ENCODE measurements at places on chromosomes 7 and 10.

DNA sequence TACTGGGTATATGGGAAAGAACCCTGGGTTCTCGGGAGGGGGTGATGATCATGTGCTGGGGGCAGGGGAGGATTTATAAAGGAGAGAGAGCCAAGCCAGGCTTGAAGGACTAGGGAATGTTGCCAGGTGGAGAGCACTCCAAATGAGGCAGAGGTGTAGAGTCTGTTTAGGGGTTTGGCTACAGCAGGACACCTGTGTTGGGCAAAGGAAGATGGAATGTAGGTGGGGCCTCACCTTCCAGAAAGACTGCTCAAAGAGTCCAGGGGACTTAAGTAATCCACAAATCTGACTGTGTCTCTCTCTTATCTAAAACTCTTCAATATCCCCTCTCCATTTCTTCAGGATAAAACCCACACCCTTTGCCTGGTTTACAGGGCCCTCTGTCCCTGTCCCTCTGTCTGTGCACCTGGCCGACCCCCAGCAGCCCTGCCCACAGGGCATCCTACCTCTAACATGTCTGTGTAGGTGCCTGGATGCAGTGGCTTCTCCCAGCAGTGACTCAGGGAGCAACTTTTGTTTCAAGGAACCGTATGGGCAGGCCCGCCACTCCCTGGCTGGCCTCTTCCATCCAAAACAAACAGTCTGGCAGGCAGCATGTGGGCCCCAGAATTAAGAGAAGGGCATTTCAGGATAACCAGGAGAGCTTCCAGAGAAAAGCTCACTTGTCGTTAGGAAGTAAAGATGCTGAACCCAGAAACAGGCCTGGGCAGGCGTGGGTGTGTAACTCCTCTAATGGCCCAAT lies 10.6 kb upstream of the PLEKHA1 start:
- DNase-seq, result no peak

DNA sequence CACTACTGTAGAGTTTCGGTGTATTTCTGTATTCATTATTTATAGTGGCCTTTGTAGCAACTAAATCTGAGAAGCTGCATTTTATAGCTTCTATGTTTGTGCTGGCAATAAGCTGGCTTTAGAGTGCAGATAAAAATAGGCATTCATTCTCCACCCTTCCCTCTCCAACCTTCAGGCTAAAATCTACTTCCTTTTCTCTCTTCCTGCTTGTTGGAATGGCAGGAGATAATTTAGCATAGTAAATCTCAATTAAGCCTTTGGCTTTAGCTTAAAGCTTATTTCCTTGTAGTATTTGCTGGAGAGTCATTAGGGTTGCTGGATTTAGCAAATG lies 58.5 kb downstream of the CPVL start:
- DNase-seq, result no peak

DNA sequence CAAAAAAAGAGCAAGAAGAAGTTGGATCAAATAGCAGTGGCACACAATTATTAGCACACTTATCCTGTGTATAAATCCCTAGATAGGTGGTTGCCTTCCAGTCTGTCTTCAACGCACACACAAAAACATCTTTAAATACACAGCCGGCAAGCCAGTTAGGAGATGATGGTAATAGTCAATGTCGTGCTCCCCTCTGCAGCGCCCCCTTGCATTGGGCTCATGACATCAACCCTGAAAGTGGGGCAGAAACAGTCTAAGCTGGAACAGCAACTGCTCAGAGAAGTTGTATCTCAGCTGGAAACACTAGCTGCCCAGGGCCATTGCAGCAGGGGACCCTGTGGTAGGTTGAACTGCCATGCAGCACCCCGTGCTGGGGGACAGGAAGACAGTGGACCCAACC lies 179.5 kb upstream of the YAE1 start:
- DNase-seq, result no peak

- no peak for DNase-seq
Observed at GRCh38 chr10:14016931-14017333, 313.8 kb downstream of the FRMD4A start.

- DNase-seq, result no peak
Observed at GRCh38 chr10:50541921-50542320, 81.8 kb downstream of the SGMS1 start.

DNA sequence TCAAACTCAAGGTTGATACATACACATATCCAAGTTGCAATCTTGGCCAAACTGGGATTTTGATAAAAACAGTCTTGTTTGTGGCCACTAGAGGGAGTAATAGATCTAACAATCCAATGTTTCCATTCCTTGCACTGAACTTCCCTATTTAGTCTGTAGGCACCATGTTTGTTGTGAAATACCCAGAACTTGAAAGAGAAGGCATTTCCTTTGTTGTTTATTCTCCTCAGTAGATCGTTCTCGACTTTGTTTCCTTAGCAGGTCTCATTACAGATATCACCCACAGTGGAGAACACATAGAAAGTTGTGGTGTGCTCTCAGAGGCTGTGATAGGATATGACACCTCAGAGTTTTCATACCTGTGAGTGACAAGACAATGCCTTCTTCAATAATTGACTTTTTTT lies 70.3 kb upstream of the MXI1 start:
- DNase-seq, result peak; percentile 68

- no peak for DNase-seq
Observed at GRCh38 chr10:97882142-97883091, 32.8 kb downstream of the GOLGA7B start.

DNA sequence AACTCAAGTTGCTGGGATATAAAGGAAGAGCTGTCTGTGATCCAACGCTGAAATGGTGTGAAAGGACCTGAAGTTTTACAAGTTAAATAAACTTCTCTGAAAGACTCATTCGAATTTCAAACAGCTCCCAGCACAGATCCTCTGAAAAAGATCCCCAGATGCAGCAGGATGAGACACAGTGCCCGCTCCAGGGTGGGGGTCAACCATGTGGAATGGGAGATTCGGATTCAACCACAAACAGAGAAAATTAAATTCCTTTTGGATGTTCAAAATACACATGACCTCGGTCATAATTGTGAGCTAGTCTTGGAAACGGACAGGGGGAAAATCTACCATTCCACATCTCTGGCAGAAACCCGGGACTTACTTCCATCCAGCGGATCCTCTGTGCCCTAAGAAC lies 119.6 kb downstream of the PRKAG2 start:
- peak; percentile 79 for DNase-seq
